Thymus (tissue), 14 donors: ENCODE measurements at places on chromosomes 6 and 20.

- DNase-seq, result no peak
These were observed 109.5 kb upstream of the HSF2 start for GRCh38 chr6:122289762-122290539.

DNA sequence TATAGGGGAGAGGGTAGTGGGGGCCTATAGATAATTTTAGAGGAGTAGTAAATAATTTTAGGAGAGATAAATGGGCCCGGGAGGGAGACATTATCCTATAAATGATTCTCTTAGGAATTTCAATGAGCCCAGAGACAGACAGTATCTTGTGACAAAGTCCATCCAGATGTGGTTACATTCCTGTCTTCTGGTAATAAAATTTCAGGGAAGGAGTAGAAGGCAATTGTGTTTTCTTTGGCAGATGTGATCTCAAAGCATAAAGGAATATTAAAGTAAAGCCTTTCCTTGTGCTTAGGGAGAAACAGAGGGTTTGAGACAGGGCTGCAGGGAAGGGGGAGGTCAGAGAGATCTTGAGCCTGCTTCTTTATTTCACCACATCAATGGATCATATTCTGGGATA is 979.8 kb upstream of the GJE1 start:
- DNase-seq, result no peak

- DNase-seq, result no peak
These were observed 674.9 kb downstream of the GRIK2 start for GRCh38 chr6:102068349-102068929.

DNA sequence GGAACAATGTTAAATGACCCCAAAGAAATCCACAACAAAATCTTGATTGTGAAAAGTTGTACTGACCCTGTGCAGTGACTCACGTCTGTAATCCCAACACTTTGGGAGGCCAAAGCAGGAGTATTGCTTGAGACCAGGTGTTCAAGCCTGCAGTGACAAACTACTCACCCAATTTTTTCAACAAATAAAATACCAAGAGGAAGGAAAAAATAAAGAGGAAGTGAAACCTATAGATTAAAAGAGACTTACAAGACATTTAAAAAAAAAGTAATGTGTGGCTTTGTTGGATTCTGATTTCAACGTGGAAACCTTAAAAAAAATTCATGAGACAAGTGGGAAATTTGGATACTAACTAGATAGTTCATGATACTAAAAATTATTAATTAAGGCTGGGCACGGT is 31.9 kb downstream of the GINS1 start:
- no peak for DNase-seq

- no peak for DNase-seq
These were observed 4.6 kb upstream of the IER3 start for GRCh38 chr6:30748851-30749540.

DNA sequence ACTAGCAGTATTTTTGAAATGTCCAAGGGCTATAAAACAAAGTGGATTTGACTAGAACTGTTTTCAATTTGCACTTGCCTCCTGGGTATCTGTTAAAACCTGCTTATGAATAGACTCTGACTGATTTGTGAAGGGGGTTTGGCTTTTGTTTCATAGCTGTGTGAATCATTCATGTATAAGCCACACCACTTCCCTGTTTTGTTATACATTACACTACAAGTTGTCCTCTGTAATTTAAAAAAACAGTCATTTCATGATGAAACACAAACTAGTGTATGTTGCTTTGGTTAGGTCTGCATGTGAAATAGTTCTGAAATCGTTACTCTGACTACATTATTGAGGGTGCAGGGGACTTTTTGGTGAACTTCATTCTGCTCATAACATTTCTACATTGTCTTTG is 121.7 kb downstream of the NKAIN2 start:
- no peak for DNase-seq
